ENCODE measurements at places on chromosomes 3 and 15.
A peak's percentile ranks its signal among the peaks of the same experiment; 100 is the strongest.

DNA sequence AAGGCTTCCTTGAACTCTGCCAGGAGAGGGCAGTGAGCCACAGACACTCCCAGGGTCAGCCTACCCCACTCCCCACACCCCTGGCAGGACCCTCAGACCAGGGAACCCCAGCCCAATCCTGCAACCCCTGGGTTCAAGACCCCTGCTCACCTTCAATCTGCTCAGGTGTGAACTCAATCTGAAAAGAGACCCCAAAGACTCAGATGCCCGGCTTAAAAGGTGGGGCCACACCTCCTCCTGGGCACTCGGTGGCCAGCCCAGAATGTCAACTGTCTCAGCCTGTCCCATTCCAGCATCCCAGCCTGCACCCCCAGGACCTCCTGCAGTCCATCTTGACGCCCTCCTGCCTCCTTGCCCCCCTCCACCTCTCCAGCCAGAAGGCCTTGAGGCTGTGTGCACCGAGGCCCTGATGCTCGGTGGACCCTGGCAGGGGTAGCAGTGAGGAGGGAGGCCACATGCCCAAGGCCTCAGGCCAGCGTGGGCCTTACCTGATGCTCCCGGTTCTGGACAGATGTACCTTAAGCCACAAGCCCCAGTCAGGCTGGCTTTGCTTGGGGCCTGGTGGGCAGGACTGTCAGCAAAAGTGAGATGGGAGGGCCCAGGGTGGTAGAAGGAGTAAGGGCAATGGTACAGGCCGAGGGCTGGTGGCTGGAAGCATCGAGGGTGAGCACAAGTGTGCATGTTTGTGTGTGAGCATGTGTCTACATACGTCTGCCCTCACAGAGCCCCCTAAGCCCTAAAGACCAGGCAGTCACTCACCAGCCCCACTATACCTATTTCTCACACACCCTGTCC lies 2.2 kb downstream of the MYL3 start:
- no peak for DNase-seq

DNA sequence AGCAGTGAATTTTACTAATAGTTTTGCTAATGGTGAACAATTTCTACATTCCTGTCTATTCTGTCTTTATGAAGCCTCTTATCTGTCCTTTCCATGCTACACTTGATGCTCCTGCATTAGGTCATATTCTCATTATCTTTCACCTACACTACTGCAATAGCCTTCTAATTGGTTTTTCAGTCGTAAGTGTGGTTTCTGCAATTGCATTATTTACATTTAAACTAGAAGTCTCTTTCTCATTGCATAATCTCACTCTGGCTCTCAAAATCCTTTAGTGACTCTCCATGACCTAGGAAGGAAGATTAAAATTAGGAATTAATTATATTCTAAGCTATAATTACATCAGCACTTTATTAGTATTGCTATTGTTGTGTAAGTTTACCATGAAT lies 686.5 kb downstream of the IGSF11 start:
- DNase-seq: no peak

- DNase-seq: no peak
Measured at GRCh38 chr15:80849308-80849707, 70.1 kb downstream of the CEMIP start.

- DNase-seq: peak; percentile 23
Measured at GRCh38 chr3:194404365-194405140, 5.5 kb upstream of the GP5 start.

- DNase-seq: no peak
Measured at GRCh38 chr3:40850861-40851260, 326.1 kb downstream of the ZNF621 start.

DNA sequence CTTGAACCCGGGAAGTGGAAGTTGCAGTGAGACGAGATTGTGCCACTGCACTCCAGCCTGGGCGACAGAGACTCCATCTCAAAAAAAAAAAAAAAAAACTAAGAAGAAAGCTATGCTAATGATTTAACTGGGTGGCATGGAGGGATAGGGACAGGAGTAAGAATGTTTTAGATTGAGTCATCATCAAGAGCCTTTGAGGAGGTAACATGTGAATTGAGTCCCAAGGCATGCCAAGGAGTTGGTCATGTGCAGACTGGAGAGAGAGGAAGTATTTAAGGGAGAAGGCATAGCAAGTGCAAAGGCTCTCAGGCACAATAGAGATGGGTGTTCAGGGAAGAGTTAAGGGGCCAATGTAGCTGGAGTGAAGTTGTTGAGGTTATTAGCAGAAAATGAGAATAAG lies 9.1 kb downstream of the BNC1 start:
- no peak for DNase-seq

DNA sequence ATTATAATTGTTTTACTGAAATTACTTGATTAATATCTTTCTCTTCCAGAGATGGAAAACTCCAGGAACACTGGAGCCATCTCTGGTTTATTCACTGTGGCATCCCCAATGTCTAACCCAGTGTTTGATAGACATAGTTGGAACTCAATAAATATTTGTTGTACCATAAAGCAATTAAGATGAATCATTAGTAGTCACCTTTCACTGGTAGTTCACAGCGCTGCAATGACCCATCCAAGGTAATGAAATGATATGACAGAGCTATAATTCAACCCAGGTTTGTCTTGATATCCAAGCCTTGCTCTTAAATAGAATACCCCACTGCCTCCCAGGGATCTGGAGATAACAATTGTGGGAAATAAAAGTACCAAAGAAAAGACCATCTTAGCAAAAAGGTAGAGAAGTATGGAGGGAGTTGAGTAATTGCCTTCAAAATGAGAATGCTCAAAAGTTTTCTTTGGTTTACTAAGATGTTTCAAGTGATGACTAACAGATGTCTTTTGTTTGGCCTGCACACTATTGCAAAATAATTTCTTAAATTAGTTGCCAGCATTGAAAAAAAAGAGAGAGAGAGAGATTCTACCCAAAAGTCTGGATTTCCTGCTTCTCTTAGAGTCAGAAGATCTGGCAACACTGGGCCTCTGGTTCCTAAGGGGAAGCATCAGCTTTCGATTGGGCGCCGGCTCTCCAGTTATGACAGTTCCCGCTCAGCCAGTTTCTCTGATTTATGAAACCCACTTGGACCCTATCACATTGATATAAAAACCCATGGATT lies 348.5 kb downstream of the ERC2 start:
- no peak for DNase-seq

DNA sequence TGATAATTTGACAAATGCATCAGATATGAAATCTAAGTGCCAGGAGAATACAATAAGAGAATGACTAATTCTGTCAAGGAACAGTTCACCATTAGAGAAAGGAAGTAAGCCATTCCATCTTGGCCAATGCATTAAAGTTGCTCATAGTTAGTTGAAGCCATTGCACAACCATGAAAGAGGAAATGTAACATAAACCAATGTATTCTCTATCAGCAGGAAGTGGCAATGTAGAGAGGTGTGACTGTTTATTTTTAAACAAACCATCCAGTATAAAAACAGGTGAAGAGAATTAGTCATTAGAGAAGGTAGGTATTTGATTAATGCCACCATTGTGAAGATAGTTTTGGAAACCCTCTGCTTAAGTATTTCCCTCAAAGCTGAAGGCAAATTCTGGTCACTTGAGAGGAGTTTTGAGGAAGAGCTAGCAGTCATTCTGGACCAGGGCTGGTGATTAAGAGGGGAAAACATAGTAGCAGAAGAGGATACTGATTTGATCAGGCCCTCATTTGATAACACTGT lies 10.7 kb upstream of the ANXA2 start:
- no peak for DNase-seq

DNA sequence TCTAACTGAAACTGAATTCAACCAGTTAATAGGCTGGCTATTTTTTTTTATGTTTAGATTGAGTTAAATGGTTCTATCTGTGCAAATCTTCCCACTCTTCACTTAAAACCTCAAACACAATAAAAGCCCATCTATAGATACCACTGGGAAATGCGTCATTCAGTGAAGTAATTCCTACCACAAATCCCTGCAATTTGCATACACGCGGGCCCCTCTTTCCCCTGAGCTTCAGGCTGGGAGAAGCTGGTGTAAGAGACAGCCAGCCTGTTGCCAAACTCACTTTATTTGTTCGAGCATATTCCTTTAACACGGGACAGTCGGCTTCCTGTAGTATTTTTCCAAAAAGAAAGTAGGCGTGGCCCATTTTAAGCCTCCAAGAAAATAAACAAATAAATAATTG lies 26.0 kb upstream of the MCTP2 start:
- peak; percentile 6 for DNase-seq

GRCh38 chr3:177041730-177042551 lies 155.3 kb downstream of the TBL1XR1 start:
- DNase-seq: no peak

GRCh38 chr3:197456261-197457091 lies 99.3 kb downstream of the BDH1 start:
- peak; percentile 20 for DNase-seq

DNA sequence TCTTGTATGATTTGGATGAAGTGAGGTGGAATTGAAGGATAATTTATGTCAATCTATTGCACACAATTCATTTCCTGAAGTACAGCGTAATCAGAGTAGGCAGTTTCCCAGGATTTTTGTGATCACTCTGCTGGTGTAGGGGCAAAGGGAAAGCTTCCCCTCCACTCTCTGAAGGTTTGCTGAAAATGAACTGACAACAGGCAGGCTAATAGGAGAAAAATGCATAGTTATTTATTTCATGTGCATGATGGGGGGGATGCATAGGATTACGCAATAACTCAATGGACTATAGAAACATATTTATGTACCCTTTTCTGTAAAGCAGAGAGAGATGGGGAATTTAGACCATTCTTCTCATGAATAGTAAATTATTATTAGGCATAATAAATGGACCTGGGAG lies 872.9 kb downstream of the NAALADL2 start:
- no peak for DNase-seq

DNA sequence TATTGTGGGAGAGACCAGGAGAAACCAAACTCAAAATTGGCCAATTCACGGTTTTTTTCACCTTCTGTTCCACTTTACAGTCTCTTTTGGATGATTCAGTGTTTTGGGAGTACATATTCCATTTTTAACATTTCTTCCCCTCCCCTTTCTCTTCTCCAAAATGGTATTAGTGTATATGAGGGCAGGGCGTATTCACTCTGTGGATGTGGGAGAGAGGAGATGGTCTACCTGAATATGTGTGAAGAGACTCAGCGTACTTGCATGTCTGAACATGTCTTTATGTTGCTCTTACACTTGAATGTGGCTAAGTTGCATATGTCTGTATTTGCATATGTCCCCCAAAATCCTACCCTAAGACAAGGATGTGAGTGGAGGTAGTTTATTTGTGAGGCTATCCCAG lies 291.0 kb upstream of the PPP2R3A start:
- DNase-seq: no peak

DNA sequence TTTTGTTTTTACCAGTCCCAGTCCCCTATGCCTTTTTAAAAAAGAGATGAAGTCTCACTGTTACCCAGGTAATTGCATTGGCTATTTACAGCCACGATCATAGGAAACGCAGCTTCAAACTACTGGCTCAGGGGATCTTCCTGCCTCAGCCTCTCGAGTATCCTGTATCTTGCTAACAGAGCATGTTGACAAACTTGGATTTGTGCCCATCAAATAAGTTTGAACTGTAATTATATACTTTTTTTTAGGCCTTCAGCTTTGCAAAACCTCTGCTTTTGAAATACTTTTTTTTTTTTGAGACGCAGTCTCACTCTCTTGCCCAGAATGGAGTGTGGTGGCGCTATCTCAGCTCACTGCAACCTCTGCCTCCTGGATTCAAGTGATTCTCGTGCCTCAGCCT lies 3.0 kb upstream of the EDEM1 start:
- no peak for DNase-seq

DNA sequence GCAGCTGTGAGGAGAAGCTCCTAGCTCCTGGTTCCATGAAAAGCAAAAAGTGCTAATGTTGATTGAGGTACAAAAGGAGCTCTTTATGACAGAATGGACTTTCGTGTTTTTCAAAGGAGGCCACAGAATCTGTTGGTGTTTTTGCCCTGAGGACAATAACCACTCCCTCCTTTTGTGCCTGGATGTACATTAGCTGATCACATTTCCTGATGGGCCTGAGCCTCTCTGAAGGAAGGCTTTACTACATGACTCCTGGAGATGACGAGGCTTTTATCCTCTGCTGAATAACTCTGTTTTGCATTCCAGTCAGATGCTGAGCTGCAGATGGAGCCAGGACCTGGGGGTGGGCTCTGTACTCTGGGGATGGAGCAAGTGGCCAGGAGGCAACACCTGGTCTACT lies 301.9 kb downstream of the CACNA2D3 start:
- DNase-seq: no peak

DNA sequence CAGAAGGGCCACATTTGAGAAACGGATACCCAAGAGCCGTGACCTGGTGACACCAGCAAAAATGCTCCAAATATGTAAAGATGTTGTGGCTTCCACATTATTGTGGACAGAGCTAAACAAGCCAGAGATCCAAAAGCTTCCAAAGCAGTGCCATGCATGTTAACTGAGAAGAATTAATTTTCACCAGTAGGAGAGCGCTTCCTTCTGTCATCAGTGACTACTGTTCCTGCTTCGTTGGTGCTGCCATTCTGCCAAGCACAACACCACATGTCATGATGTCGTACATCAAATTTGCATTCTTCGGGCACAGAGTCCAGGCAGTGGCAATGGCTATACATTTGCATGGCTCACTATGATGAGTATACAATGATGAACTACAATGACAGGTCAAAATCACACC lies 19.1 kb upstream of the CHST2 start:
- DNase-seq: no peak

DNA sequence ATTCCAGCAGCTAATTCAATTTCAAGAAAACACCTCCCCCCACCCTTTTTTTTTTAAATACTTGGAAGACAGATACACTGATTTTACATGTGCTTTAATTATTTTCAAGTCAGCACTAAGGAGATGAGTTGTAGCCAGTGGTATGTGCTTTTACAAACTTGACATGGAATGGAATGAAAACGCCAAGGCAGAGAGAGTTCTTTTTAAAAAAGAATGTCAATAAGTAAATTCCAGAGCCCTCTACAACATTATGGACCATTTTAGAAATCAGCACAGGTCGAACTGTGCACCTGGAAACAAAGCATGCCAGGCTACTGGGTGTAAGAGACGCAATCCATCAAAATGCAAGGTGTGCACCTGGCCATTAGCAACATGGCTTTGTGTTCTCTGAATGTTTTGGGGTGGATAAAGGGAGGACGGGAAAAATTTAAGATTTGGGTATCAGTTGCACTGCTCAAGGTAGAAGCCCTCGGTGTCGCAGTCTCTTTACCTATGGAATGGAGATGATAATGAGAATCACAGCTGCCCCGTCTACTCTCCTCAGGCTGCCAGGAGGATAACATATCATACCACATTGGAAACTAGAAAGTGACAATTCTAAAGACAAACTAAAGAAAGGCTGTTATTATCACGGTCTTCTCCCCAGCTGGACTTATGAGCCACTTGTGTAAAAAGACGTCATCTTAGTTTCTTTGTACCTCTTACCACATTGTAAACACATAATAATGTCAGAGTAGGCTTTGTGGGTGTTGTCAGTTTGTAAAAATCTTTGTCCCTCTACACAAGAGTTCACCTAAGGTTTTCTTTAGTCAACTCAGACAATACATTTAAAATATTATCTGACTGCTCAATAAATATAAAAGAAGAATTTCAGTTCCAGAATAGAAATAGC lies 107.4 kb upstream of the PRICKLE2 start:
- DNase-seq: no peak

DNA sequence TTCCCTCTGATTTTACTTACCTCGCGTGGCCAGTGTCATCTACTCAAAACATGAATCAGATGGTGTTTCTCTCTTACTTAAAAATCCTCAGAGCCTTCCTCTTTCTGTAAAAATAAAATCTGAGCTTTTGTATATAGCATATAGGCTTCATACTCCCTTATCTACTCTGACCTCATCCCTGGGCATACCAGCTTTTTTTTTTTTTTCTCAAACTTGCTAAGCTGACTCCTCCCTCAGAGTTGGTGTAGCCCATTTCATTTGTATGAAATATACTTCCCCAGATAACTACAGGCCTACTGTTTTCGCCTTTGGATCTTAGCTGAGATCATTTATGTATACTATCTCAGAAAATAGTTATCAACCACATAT lies 648.9 kb upstream of the ALCAM start:
- DNase-seq: no peak
